ENCODE measurements at places on chromosomes 4 and X.

DNA sequence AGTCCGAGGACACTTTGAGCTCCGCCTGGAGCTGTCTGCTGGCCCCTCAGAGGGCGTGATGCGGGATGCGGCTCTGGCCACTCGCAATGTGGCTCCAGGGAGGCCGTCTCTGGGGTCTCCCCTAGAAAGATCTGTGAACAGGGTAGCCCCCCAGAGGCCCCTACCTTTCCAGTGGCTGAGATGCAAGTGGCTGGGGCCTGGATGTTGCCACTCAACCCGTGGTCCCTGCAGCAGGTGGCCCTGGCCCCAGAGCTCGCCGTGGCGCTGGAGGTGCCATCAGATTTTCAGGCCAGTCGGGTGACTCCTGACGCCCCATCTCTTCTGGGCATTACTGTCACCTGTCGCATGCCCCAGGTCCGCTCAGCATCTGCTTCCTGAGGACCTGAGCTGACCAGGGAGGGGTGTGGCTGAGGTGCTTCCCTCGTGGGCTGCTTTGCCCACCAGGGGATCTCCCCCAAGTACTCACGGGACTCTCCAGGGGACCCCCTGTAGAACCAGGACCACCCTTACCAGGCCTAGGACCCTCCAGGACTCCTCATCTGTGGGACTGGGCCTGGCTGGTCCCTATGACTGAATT lies 102.1 kb upstream of the LRPAP1 start:
- DNase-seq = no peak

GRCh38 chr4:152937336-152938236 lies 1.5 kb downstream of the FHDC1 start:
- DNase-seq = no peak

- no peak for DNase-seq
Measured at GRCh38 chrX:18291006-18291545, 63.4 kb downstream of the SCML2 start.

DNA sequence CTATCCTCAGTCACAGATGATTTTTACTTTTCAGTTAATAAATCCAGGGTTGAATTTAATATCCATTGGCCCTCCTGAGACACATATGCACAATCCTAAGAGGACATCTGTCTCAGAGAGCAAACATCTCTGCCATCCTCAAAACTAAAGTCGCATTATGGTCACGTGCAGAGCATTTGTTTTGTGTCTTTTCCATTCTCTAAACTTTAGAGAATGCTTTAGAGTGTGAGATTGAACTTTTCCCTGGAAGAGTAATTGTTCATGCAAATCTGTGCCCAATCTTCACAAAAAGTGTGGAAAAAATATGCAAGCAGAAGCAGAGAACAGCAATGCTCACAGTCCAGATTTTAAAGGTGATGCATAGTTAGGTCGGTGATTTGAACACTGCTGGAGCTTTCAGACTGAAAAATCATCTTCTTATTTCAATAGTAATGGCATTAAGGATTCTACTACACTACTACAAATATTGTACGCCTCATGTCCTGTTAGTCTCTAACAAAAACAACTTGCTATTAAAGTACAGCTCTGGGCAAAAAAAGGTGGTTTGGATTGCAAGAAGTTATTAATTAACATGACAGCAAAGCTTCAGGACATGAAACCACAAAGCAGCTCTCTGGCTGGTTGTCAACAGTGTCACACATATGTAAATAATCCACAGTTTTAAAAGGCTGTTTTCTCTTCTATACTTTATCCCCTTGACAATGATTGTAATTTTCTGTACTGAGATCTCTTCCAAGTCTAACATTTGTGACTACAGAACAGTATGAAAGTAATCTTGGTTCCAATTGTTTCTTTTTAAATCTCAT lies 19.9 kb downstream of the DCHS2 start:
- no peak for DNase-seq

DNA sequence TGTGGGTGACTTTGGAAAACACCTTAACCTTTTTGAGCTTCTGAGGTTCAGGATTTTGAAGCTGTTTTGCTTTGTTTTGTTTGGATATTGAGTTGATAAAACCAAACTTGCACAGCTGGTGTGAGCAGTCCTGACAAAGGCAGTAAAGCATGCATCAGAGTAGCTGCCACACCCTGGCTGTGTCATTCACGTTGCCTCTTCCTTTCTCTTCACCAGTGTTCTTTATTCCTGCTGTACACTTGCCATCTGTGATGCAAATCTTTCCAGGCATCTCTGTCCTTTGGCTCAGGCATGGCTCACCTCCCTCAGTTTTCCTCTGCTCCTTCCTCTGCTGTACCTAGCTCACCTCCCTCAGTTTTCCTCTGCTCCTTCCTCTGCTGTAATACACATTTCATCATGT lies 1850.2 kb upstream of the AGA start:
- no peak for DNase-seq

- no peak for DNase-seq
Measured at GRCh38 chr4:84965553-84966381, 723 bp downstream of the WDFY3 start.

GRCh38 chr4:137998666-137999429 lies 243.3 kb downstream of the SLC7A11 start:
- DNase-seq = no peak

All from activated CD8-positive, alpha-beta memory T cell treated with anti-CD3 and anti-CD28 coated beads for 4 hours (primary cell).